Thoracic aorta (tissue), 2 donors: ENCODE measurements at places on chromosomes 7 and 10. TPM values are rescaled to one million over a fixed set of nuclear protein-coding genes. Genes with fewer than 3 reads are reported as not detected.

The OR6B1 gene
- total RNA-seq = not detected

The CRTAC1 gene
- total RNA-seq = 5.2 TPM

- no peak overlapping the region for H3K27ac ChIP-seq
- DNase-seq = no peak
- no peaks in the 10 kb centered on the region for H3K36me3 ChIP-seq
Measured at GRCh38 chr7:109387530-109387929, 817.9 kb downstream of the DNAJB9 start.

DNA sequence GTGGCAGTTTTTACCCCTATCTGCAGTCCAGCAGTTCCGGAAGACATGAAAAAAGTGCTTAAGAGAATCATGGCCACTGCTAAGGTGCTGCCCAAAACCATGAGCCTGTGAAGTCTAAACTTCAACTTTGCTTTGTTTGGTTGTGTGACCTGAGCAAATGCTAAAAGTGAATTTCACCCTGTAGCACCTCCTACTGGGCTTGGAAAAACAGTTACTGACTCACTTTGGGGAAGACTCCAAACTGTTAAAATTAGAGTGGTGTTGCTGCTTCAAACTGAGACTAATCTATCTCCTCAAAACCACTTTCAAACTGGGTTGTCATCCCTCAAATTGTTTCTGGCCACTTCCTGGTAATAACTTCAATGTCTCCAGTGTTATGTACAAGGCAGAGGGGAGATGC, 21.3 kb downstream of the MKX start:
- DNase-seq = no peak
- peak overlapping the region; percentile 43 for H3K27ac ChIP-seq
- no peaks in the 10 kb centered on the region for H3K36me3 ChIP-seq
- peaks cover 60% of the 10 kb centered on the region for H3K4me1 ChIP-seq

GRCh38 chr10:32379318-32379949, 32.5 kb upstream of the EPC1 start:
- no peaks in the 10 kb centered on the region for H3K36me3 ChIP-seq
- peaks cover 11% of the 10 kb centered on the region for H3K4me1 ChIP-seq

The CREB3L2 gene
- 85.3 TPM for total RNA-seq

- H3K4me3 ChIP-seq = peak overlapping the region; percentile 45
- H3K27me3 ChIP-seq = no peaks in the 10 kb centered on the region
- H3K27ac ChIP-seq = peak overlapping the region; percentile 87
- no peaks in the 10 kb centered on the region for H3K36me3 ChIP-seq
- peaks cover 25% of the 10 kb centered on the region for H3K4me1 ChIP-seq
Measured at GRCh38 chr10:28326516-28327490, 23.9 kb upstream of the MPP7 start.

GRCh38 chr10:52316500-52316899, 2.4 kb downstream of the DKK1 start:
- no peaks in the 10 kb centered on the region for H3K27me3 ChIP-seq
- H3K27ac ChIP-seq = no peak overlapping the region
- H3K36me3 ChIP-seq = no peaks in the 10 kb centered on the region
- peaks cover 5% of the 10 kb centered on the region for H3K4me1 ChIP-seq

The HKDC1 gene
- not detected for total RNA-seq

GRCh38 chr7:108030516-108030915, 27.6 kb upstream of the LAMB1 start:
- no peaks in the 10 kb centered on the region for H3K36me3 ChIP-seq
- no peaks in the 10 kb centered on the region for H3K27me3 ChIP-seq
- peaks cover 11% of the 10 kb centered on the region for H3K4me1 ChIP-seq
- no peak overlapping the region for H3K27ac ChIP-seq
- no peak for DNase-seq

The SUN3 gene
- total RNA-seq = not detected

DNA sequence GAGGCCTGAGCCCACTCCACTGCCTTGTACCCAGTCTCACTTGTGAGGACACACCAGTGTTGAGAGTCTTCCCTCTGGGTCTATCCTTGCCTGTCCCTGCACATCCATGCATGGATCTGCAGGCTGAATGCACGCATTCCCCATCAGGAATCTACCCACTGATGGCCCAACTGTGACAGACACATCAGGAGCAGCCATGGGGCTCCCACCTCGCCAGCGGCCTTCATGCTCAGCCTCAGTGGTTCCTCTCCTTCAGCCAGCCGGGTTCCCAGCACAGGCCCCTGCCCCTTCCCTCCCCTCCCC, 21.3 kb downstream of the ANTXRL start:
- peaks cover 6% of the 10 kb centered on the region for H3K4me1 ChIP-seq
- no peak for DNase-seq
- H3K36me3 ChIP-seq = no peaks in the 10 kb centered on the region
- no peak overlapping the region for H3K4me3 ChIP-seq
- no peak overlapping the region for H3K27ac ChIP-seq

The ASB13 gene
- 15.8 TPM for total RNA-seq

The NUTM2A gene
- total RNA-seq = 2.7 TPM

GRCh38 chr7:77529279-77529678, 7.8 kb upstream of the PTPN12 start:
- H3K36me3 ChIP-seq = no peaks in the 10 kb centered on the region
- DNase-seq = no peak
- no peak overlapping the region for H3K27ac ChIP-seq
- no peaks in the 10 kb centered on the region for H3K4me1 ChIP-seq

GRCh38 chr7:132872034-132872433, 209.9 kb downstream of the CHCHD3 start:
- no peaks in the 10 kb centered on the region for H3K4me1 ChIP-seq
- H3K27me3 ChIP-seq = no peaks in the 10 kb centered on the region
- H3K27ac ChIP-seq = no peak overlapping the region
- H3K4me3 ChIP-seq = no peak overlapping the region
- H3K36me3 ChIP-seq = no peaks in the 10 kb centered on the region

The LHPP gene
- 7.2 TPM for total RNA-seq

- no peak overlapping the region for H3K27ac ChIP-seq
- H3K4me1 ChIP-seq = no peaks in the 10 kb centered on the region
- H3K27me3 ChIP-seq = no peaks in the 10 kb centered on the region
- no peak for DNase-seq
- no peak overlapping the region for H3K4me3 ChIP-seq
- H3K36me3 ChIP-seq = no peaks in the 10 kb centered on the region
Measured at GRCh38 chr10:6576326-6576725, 3.8 kb downstream of the PRKCQ start.

- H3K36me3 ChIP-seq = no peaks in the 10 kb centered on the region
- no peaks in the 10 kb centered on the region for H3K4me1 ChIP-seq
- H3K27me3 ChIP-seq = no peaks in the 10 kb centered on the region
- no peak overlapping the region for H3K4me3 ChIP-seq
- no peak overlapping the region for H3K27ac ChIP-seq
- no peak for DNase-seq
Measured at GRCh38 chr7:29113384-29114102, 32.8 kb downstream of the CPVL start.

- no peaks in the 10 kb centered on the region for H3K27me3 ChIP-seq
- H3K27ac ChIP-seq = no peak overlapping the region
- no peak overlapping the region for H3K4me3 ChIP-seq
- no peak for DNase-seq
- H3K4me1 ChIP-seq = no peaks in the 10 kb centered on the region
Measured at GRCh38 chr10:107280293-107280692, 115.8 kb upstream of the SORCS1 start.

- H3K4me3 ChIP-seq = no peak overlapping the region
- DNase-seq = no peak
- H3K27me3 ChIP-seq = no peaks in the 10 kb centered on the region
- H3K27ac ChIP-seq = no peak overlapping the region
Measured at GRCh38 chr10:101617824-101618568, 29.9 kb downstream of the DPCD start.

- H3K27me3 ChIP-seq = no peaks in the 10 kb centered on the region
- no peaks in the 10 kb centered on the region for H3K4me1 ChIP-seq
- H3K4me3 ChIP-seq = no peak overlapping the region
- DNase-seq = no peak
Measured at GRCh38 chr10:69307434-69307833, 29.1 kb downstream of the HK1 start.

DNA sequence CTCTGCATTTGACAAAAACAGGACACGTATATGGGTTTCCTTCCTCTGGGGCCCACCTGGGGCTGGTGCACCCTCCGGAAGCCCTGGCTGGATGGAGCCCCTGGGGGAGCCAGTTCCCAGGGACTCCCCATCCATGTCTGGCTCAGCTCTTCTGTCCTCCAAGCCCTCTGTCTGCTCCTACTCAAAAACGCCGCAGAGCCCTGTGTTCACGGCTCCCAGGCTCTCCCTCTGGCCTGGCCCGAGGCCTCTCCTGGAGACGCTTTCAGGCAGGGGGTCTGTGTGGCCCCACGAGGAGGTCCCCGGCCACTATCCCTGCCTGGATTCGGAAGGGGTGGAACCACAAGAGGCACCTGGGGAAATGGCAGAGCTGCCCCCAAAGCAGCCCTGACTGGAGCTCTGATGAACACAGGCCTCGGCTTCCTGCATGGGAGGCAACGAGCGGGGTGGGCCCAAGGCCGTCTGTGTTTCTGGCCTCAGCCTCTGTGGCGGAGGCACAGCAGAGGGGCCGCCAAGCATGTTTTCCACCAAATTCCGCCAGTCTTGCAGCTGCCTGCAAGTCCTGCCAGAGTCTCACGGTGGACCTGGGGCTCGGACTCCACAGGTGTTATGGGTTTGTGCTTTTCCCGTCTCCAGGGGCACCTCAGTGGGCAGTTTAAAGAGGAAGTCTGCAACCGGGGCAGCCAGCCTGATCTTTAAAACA, 22.6 kb upstream of the INPP5A start:
- H3K36me3 ChIP-seq = no peaks in the 10 kb centered on the region
- peaks cover 39% of the 10 kb centered on the region for H3K4me1 ChIP-seq
- no peaks in the 10 kb centered on the region for H3K27me3 ChIP-seq
- no peak overlapping the region for H3K4me3 ChIP-seq

The FRMPD2 gene
- total RNA-seq = not detected

- H3K27ac ChIP-seq = no peak overlapping the region
- no peaks in the 10 kb centered on the region for H3K27me3 ChIP-seq
- no peak overlapping the region for H3K4me3 ChIP-seq
Measured at GRCh38 chr10:61673360-61673759, 10.6 kb downstream of the CABCOCO1 start.

DNA sequence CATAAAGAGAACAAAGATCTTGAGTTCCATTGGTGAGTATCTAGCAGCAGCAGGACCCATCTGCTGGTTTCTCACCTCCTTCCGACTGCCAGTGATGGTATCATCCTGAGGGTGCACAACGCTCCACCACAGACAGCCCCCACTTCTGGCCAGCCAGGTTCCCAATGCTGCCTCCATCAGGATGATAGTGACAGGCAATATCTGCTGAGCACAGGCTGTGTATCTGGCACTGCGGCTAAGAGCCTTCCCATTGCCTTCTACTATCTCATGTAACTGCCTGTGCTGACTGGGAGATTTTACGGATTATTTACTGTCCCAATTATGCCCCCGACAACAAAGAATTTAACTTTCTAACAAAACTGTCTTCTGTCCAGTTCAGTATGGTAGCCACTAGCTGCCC, 352.4 kb upstream of the AOAH start:
- no peak overlapping the region for H3K4me3 ChIP-seq
- no peaks in the 10 kb centered on the region for H3K4me1 ChIP-seq
- no peaks in the 10 kb centered on the region for H3K27me3 ChIP-seq

GRCh38 chr7:45885264-45885882, 2.9 kb upstream of the IGFBP1 start:
- no peak for DNase-seq
- H3K4me1 ChIP-seq = peaks cover 11% of the 10 kb centered on the region
- no peaks in the 10 kb centered on the region for H3K36me3 ChIP-seq
- H3K4me3 ChIP-seq = no peak overlapping the region

The THSD7A gene
- 6.1 TPM for total RNA-seq

DNA sequence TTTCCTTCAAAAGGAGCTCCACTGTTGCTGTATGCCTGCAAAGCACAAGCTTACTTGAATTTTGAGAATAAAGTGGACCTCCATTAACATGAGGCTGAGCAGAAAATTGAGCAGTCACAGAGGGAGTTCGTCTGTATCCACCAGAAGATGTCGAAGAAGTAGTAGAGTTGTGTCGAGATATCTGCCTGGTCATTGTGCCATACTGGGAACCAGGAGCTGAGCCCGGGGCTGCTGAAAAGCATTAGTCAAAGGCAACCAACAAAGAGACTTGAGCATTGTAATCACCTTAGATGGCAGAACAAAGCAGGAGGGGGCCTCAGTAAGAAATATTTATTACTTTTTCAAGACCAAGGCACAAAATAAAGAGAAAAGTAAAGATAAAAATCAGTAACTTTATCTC, 61.5 kb downstream of the PDSS1 start:
- H3K36me3 ChIP-seq = peaks cover 5% of the 10 kb centered on the region
- no peak for DNase-seq
- no peak overlapping the region for H3K27ac ChIP-seq
- no peak overlapping the region for H3K4me3 ChIP-seq
- no peaks in the 10 kb centered on the region for H3K4me1 ChIP-seq
- no peaks in the 10 kb centered on the region for H3K27me3 ChIP-seq

DNA sequence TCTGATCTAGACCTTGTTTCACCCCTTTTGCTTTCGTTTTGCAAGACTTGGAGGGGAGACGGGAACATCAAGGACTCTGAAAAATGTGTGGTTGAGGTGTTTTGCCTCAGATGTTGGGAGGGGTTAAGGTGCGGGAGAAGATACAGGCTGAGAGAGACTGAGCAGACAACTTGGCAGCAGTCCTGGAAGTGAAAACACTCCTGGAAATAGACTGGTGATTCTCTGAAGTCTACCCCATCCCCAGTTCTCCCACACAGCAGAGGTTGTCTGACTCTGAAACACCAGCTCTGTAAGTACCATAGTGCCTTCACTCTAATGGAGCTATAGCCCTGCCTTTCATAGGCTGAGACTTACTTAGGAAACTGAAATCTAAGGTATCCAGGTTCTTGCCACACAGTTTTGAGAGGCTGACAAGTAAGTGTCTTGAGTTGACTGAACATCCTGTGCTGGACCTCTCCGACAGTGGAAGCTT, 152.5 kb downstream of the PPP1R9A start:
- no peaks in the 10 kb centered on the region for H3K4me1 ChIP-seq
- H3K4me3 ChIP-seq = no peak overlapping the region
- H3K27me3 ChIP-seq = no peaks in the 10 kb centered on the region
- H3K27ac ChIP-seq = no peak overlapping the region

GRCh38 chr10:118621304-118621942, 26.0 kb upstream of the PRLHR start:
- H3K4me1 ChIP-seq = no peaks in the 10 kb centered on the region
- no peak overlapping the region for H3K27ac ChIP-seq
- DNase-seq = no peak
- no peaks in the 10 kb centered on the region for H3K36me3 ChIP-seq
- H3K27me3 ChIP-seq = no peaks in the 10 kb centered on the region
- no peak overlapping the region for H3K4me3 ChIP-seq

- DNase-seq = no peak
- H3K4me1 ChIP-seq = no peaks in the 10 kb centered on the region
- no peaks in the 10 kb centered on the region for H3K27me3 ChIP-seq
- no peaks in the 10 kb centered on the region for H3K36me3 ChIP-seq
Measured at GRCh38 chr7:12802070-12802469, 114.6 kb downstream of the ARL4A start.

DNA sequence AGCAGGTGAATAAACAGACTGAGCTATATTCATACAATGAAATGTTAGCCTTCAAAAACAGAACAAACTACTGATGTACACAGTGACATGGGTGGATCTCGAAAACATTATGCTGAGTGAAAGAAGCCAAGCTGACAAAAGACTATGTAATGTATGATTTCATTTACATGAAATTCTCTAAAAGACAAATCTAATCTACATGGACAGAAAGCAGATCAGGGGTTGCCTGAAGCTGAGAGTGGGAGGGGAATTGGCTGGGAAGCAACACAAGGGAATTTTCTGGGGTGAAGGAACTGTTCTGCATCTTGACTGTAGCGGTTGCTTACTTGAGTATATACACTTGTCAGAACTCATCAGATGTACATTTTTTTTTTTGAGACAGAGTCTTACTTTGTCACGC, 121.7 kb upstream of the SVIL start:
- H3K4me3 ChIP-seq = no peak overlapping the region
- no peaks in the 10 kb centered on the region for H3K27me3 ChIP-seq
- H3K36me3 ChIP-seq = no peaks in the 10 kb centered on the region

The SPACDR gene
- not detected for total RNA-seq

The PIK3CG gene
- 8.5 TPM for total RNA-seq

The ITIH5 gene
- total RNA-seq = 15.9 TPM
